ENCODE measurements at places on chromosomes 5 and 9.

DNA sequence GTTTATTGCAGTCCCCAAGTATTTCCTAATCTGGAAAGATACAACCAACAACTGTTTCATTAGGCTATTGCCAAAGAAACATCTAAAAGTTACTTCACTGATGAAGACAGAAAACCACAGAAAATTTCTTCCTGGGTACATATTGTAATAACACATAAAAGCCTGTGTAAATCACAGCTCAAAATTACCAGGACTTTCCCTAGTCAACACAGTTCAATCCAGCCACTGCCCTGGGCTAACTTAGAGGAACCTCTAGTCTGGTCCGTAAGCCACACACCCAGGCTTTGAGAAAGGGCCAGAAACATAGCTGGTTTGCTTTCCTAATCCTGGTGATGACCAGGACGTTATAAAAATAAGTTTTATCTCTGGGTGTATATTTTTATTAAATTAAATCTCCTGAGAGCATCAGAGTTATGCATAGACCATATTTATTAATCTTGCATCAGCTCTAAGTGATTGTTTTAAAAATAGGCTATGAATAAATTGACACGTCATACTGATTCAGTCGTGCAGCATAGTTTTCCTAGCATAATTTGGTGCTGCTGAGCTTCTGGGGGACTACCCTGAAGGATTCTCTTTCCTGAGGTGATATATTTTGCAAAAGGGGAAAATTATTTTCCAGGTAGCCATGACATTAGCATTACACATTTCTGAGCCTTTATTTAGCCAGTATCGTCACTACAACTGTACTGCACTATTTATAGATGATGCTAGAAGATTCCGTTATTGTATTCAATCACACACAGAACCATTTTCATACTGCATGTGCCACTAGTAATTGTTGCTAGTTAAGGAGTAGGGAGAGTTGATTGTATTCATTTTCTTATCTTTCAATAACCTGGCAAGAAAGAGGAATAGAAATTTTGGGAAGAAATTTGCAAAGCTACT, 12.6 kb upstream of the MUSK start:
- no peak for DNase-seq

DNA sequence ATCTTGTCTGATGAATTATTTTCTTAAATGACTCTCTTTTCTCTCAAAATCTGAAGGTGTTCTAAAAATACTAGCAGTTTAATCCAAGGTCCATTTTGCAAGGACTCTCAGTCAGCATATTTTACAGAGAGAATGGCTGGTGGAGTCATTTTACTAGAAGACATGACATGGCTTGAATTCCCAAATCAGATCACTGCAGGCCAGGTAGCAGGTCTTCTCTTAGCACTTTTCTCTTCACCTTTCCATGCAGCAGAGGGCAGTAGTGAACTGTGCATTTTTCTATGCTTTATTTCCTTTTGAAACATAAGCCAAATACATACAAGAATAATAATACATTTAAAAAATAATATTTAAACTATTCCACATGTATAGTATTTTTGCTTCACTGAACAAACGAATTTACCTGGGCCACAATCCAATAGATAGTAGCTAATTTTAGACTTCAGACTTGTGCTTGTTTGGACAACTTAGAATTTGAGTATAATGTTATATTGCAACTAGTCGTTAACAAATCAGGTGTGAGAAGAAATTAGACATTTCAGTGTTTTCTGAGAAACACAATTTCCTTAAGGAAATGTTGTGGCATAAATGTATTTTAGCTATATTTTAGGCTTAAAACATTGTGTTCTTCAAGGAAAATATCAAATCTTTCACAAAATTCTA, 289.4 kb upstream of the DAB2 start:
- peak; percentile 9 for DNase-seq

DNA sequence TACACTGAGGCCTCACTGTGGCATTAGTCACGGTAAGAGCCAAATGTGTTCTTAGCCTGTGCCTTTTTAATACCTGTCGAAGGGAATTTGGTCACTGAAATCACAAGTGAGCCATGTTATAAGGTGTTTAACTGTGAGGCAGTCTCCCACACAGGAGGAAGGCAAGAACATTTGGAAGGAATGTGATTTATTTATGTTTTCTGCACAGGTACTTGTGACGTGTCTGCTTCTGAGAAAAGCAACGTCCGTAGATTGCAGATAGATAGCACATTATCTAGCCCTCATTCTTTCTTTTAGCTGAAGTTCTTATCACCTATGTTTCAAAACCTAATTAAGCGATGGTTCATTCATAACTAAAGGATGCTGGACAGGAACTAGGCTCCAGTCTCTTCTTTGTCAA, 19.0 kb upstream of the SMARCA2 start:
- DNase-seq: no peak

DNA sequence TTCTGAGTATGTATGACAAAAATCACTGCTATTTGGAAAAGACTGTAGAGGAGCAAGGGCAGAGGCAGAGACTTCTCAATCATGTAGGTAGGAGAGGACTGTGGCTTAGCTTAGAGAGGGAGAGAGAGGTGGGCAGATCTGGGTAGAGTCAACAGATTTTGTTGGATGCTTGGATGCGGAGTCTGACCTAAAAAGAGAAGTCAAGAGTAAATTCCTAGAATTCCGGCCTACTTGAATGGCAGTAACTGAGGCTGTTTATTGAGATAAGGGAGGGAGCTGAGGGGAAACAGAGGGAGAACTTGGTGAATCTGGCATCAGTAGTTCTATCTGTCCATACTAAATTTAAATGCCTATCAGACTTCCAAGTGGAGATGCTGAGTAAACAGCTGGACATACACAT, 2.4 kb downstream of the TICAM2 start:
- no peak for DNase-seq

GRCh38 chr9:115944166-115944948, 209.2 kb upstream of the PAPPA start:
- no peak for DNase-seq

- DNase-seq: no peak
Observed at GRCh38 chr5:51047369-51047768, 335.9 kb upstream of the ISL1 start.

GRCh38 chr5:136622747-136623146, 257.4 kb upstream of the TRPC7 start:
- no peak for DNase-seq

DNA sequence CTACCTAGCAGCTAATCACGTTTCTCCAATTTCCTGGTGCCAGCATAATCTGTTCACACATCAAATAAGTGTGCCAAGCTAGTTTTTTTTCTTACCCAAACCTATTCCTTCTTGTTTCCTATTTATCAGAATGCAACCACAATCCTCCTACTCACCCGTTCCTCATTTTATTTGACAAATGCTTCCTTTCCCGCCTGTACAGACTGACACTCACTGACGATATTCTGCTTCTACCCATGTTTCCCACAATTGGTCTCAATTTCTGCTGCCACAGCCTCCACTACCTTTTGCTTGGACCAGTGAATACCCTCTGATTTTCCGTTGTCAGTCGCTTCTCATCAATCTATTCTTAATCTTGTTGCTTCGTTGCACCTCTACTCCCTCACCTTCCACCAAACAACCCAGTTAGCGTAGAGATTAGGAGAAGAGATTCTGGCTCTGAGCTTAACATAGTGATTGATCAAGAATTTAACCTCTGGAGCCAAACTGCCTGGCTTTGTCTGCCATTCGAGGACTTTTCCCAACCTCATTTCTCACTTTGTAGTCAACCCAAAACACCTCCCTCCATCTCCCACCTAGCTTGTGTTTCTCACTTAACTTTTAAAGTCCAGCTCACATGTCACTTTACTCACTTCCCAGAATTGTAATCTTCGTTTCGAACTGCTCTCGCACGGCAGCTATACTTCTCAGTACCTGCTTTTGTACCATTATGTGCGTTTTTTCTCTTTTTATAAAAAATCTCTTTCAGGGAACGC, 729 bp upstream of the TMEM38B start:
- peak; percentile 20 for DNase-seq

All from CD4-positive, alpha-beta T cell (primary cell).